ENCODE measurements at places on chromosomes 12 and 14.

DNA sequence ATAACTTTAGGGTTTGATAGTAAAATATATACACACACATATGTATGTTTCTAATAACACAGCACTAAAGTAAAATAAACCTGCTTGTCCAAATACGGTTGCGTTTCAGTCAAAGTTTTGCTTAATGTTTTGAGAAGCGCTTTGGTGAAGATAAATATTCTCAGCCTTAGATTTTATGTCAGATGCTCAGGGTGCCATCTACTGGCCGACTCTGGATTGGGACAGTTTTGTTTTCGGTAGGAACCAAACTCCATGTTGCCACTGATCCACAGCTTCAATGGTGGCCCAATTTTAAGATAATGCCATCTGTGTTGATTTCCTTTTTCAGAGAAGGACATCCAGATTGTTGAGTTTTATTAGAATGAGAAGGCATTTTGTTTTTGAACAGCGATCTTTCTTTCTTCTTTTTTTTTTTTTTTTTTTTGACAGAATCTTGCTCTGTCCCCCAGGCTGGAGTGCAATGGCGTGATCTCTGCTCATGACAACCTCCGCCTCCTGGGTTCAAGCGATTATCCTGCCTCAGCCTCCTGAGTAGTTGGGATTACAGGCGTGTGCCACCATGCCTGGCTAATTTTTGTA, 43.1 kb downstream of the LLPH start:
- DNase-seq = no peak

- no peak for DNase-seq
Measured at GRCh38 chr12:89717759-89718523, 9.3 kb upstream of the ATP2B1 start.

- no peak for DNase-seq
Measured at GRCh38 chr12:65593239-65593701, 231.0 kb upstream of the HMGA2 start.

DNA sequence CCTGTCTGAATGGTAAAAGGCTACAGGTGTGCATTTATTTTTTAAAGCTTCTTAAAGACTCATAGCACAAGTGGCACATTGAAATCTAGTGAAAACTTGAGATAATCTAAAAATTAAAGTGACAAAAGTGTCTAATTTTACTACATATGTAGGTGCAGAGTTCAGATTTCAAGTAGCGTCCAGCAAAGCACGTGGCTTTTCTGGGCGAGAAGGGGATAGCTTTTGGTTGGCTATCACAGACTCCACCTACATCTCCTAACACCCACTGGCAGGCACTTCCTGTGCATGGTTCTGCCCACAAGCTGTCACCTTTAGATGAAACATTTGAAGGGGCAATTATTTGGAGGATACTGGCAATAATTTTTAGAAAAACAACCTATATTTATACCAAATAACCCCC, 1.9 kb upstream of the PITPNM2 start:
- DNase-seq = no peak

DNA sequence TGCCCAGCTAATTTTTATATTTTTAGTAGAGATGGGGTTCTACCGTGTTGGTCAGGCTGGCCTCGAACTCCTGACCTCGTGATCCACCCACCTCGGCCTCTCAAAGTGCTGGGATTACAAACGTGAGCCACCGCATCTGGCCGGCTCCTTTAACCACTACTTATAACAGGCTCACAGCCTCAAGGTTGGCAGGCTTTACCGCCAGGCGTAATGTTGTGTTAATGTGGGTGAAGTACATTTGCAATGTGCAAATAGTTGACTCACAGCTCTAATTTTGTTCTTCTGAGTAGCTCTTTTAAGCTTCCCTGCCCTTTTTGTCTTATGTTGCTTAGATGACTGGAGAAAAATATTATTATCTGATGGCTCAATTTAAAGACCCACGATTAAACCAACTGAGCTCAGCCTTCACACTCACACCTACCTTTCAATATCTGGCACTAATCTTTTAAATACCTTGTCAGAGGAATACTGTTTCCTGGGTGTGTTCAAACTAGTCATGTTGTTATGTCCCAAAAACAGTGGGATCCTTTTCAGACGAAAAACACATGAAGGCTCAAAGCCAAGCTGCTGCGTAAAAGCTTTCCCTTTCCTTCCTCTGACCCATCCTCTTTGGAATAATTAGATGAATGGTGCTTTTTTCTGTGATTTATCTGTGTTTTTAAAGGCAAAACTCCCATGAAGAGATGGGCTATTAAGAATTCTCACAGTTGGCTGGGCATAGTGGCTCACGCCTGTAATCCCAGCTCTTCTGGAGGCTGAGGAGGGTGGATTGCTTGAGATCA, 57.2 kb upstream of the USP44 start:
- DNase-seq = no peak

DNA sequence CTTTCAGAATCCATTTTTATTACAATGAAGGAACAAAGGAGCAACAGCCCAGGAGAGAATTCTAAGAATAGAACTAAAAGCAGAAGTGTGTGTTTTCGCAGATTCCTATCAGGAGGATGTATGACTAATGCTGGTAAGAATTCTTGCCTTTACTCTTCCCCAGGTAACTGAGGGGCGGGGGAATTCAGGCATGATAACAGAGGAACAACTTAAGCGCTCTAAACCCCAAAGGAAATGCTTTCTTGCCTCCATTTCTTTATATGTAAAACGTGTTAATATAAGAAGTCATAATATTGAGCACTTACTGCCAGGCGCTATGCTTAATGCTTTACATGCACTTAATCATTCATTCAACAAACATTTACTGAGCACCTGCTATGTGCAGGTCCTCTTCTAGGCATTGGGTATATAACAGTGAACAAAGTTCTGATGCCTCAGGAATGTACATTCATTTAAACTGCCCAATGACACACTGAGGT, 4.5 kb downstream of the HCAR1 start:
- DNase-seq = no peak

- no peak for DNase-seq
Measured at GRCh38 chr12:104985206-104985605, 910 bp upstream of the NOPCHAP1 start.

DNA sequence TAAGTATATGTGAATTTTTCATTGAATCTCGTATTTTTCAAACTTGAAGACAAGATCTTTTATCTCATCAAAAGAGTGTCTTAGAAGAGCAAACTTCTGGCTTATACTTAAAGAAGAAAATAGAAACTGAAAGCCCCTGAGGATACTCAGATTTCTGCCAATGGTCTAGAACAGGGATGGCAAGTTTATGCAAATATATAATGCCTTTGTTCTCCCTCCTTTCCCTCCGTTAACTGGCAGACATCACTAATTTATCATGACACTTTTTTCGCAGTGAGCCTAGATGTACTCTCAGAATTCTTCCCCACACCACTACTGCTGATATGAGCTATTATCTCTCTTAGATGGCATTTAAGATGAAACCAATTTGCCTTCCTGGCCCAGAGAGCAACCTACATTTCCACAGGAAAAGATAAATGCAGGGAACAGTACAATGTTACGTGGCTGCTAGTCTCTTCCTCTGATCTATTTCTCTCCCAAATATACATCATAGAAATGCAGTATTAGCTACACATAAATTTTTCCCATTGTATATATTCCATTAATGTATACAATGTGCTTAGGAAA, 40.0 kb upstream of the DAAM1 start:
- DNase-seq = no peak

DNA sequence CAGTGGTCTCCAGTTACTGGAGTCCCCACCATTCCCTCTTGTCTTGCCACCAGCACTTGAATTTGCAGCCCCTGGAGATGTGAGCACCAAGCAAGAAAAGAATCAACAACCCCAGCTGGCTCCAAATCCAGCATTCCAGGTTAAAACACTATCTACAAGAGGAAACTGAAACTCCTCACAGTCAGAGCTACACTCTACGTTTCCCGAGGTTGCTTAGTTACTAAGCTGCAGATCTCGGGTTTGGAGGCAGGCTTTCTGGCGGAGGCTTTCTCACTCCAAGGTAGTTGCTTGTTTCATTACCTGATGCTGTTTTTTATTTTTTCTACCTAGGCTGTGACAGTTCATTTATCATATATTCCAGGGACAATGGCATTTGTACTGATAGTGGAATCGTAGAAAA, 248.1 kb downstream of the GLT1D1 start:
- DNase-seq = no peak

DNA sequence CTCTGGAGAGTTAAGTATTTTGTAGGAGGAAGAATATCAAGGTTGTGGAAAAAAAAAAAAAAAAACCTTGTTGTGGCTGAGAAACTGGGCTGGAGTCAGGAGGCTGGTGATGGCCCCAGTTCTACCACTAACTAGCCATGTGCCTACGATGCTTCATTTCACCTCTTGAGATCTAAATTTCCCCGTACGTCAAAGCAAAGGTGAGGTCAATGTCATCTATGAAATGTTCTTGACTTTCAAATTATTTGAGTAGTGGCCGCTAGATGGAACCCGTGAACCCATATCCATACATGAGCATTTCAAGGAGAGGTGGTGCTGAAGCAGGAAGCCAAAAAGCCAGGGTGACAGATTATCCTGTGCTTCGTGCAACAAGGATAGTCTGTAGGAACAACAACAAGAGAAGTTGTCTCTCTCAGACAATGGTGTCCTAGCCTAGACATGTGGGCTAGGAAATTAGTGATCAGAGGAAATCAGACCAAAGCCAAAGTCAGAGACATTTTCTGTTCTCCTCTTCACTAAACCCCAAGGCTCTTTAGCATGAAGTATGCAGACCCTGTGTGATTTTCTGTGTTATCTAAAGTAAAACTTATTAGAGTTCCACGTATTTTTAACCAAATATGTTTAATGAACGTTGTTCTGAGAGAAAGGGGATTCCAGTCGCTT, 95.5 kb upstream of the ETV6 start:
- peak; percentile 30 for DNase-seq

GRCh38 chr14:29148221-29148620, 381.6 kb downstream of the FOXG1 start:
- no peak for DNase-seq

DNA sequence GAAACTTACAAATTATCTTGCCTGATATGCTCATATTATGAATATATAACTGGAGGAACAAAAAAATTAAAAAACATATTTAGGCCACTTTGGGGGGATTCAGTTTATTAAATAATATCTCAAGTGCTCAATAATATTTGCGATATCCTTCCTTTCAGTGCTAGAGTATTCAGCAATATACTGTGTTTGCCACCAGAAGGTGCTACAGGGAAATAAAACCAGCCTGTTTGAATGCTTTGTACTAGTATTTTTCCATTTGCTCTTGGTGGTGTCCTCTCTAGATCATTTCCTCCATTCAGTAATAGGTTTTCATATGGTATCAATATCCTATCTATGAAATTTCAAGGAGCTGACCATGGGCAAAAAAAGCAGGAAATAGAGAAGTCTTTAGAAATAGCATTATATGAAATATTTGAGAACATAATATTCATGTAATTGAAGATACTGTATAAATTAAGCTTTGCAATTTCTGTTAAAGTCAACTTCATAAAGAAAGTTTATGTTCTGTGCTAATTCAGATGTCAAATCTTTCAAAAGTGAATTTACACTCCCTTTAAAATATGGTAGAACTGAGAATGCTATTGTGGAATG, 106.2 kb upstream of the NAV3 start:
- peak; percentile 39 for DNase-seq

- no peak for DNase-seq
Measured at GRCh38 chr12:48336564-48336963, 14.2 kb downstream of the ZNF641 start.

GRCh38 chr12:55823419-55823818, 5.6 kb downstream of the ORMDL2 start:
- DNase-seq = no peak

DNA sequence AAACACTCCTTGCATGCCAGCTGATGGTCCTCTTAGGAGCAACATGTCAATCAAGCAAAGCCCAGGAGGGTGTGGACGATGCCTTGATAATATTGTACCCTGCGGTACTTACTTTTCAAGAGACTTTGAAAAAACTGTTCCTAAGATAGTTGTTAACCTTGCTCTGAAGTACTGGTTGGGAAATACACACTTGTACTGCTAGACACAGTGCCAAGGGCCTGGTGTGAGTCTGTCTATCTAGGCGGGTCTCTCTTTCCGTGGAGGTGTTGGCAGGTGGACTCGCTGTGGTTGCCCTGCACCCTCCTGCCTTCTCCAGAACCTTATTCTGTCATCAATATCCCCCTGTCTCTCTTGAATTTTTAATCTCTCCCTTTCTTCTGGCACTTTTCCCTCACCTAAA, 189.4 kb downstream of the NRXN3 start:
- DNase-seq = no peak
